Stimulated activated CD4-positive, alpha-beta T cell treated with anti-CD3 and anti-CD28 coated beads, TNF-alpha, amount 100 ng/mL, for 4 hours (primary cell): ENCODE measurements at places on chromosomes 16 and 17.

GRCh38 chr17:45383003-45383402 is 49.7 kb downstream of the ARHGAP27 start:
- no peak for DNase-seq

DNA sequence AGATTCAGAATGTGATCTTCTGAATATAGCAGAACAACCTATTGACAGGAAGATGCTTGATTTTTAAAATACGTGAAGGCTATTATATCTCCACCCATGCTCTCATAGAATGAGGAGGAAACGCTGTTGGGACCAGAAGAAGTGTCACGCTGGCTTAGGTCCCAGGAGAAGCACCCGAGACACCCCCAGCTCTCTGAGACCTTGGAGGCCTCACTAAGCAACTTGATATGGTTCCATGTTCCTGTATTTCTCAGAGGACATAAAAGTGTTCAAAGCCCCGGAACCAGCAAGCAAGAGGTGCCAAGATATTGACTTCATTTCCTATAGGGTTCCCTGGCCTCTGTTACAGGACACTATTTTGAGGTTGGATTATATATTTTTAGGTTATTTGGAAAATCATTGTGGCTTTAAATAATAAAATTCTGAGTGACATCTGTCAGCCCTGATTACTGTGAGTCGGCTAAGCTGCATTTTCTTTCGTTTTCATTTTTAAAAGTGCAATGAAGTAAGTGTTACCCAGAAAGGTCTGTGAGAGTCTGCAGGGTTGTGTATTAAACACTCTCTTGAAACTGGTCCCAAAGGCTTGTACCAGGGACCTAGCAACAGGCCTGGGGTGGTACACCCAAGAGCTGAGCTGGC is 400.0 kb downstream of the SOX9 start:
- DNase-seq: no peak

GRCh38 chr17:828761-829160 is 46.6 kb downstream of the MRM3 start:
- DNase-seq: no peak

GRCh38 chr16:4314532-4315185 is 1.2 kb upstream of the GLIS2 start:
- no peak for DNase-seq

DNA sequence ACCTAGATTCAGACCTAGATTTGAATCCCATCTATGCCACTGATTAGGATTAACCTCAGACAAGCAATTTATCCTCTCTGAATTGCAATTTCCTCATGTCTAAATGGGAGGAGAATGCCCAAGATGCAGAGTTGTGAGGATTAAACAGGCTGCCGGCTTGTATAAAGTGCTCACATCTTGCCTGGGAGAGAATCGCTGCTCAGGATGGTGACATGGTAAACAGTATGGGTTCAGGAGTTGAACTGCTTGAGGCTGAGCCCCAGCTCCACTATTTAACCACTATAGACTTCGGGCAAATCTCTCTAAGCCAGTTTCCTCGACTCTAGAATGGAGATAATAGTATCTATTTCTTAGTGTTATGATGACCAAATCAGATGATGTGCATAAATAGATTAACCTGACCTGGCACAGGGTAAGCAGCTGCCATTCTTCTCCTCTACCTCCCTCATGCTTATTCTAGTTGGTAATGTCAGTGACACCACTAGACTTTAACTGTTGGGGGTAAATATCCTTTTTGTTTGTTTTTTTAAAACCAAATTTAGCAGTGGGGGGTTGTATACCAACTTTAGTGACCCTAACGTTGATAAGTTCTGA is 732 bp upstream of the RPL27 start:
- no peak for DNase-seq

- no peak for DNase-seq
These were observed 8.3 kb downstream of the ABCC3 start for GRCh38 chr17:50642722-50643656.

DNA sequence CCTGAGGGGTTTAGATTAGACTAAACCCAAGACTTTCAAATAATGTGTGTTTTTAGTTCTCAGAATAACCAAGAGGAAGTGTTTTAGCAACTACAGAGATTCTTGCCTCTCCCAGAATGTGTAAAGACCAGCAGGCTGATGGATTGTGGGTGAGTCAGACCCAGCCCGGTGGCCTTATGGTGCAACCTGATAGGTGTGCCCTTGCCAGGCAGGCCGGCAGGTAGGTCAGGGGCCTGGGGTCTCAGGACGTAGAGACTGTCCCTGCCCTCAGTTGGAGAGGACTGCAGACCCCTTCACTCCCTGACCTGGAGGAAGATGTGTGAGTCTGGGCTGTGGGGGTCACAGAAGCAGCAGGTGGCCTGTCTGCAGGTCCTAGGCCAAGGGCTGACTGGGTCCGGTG is 47.2 kb upstream of the ACSF3 start:
- no peak for DNase-seq

DNA sequence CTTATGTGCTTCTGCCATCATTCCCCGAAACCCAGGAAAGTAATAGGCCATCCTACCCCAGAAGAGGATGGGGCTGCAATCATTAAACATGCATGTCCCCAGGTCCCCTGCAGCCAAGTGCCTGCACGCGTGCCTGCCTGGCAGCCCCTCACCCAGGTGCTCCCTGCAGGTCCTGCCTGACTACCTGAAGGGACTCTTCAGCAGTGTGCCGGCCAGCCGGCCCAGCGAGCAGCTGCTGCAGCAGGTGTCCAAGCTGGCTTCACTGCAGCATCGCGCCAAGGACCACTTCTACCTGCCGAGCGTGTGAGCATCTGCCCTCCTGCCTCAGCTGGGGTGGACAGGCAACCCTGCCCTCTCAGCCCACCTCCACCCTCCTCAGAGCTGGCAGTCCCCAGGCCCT is 16.2 kb upstream of the ALKBH5 start:
- no peak for DNase-seq

DNA sequence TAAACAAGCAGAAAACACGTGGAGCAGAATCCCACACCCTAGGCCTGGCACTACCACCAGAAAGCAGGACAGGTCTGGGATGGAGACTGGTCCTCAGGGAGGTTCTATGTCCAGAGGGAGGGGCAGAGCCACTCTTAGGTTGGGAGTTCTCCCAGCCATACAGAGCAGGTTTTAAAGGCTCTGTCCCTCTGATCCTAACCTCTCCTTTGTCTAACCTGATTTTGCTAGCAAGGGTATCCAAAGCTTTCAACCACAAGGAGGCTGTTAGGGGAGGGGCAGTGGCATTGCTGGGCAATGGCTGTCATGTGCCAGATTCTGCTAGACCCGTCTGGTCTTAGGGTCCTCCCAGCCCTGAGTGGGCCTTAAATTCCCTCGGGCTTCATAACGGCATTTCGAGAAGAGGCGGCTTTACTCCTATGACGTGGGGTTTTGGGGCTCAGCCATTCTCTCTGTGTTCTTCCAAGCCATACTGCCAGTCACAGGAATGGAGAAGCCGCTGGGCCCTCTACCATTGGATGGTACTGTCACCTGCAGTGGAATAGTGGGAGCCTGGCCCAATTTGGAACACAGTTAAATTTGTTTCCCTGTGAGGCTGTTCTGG is 5.7 kb downstream of the TPPP3 start:
- no peak for DNase-seq
